Lung (tissue), 17 donors: ENCODE measurements at places on chromosomes 12 and 14. TPM values are rescaled to one million over a fixed set of nuclear protein-coding genes. Genes with fewer than 3 reads are reported as not detected.

The CLEC14A gene
- total RNA-seq, result 97.7 TPM

The SERPINA9 gene
- total RNA-seq, result not detected

The AQP2 gene
- total RNA-seq, result not detected

The ARMH4 gene
- 1.8 TPM for total RNA-seq

The SRRM4 gene
- total RNA-seq, result 0.03 TPM

The CCDC77 gene
- 20.6 TPM for total RNA-seq

The GLIPR1L1 gene
- not detected for total RNA-seq

The CYP46A1 gene
- total RNA-seq, result 1.7 TPM

The MSRB3 gene
- 41.4 TPM for total RNA-seq

The KRT77 gene
- not detected for total RNA-seq

The CLIP1 gene
- 93.7 TPM for total RNA-seq

The BHLHE41 gene
- total RNA-seq, result 39.0 TPM

The CLEC12A gene
- total RNA-seq, result 15.0 TPM

The HOXC12 gene
- total RNA-seq, result not detected

The LRRK2 gene
- total RNA-seq, result 276 TPM

The PRH2 gene
- total RNA-seq, result not detected

The HOXC5 gene
- total RNA-seq, result 0.26 TPM

The SMCO2 gene
- 0.31 TPM for total RNA-seq

The DBX2 gene
- not detected for total RNA-seq

The C12orf56 gene
- 0.51 TPM for total RNA-seq

The GLI1 gene
- total RNA-seq, result 5.7 TPM

The P2RX7 gene
- total RNA-seq, result 17.1 TPM

The GPR132 gene
- total RNA-seq, result 6.9 TPM

The TCL1B gene
- total RNA-seq, result not detected

The KRT74 gene
- not detected for total RNA-seq

The HAL gene
- total RNA-seq, result 2.3 TPM

The NTN4 gene
- total RNA-seq, result 66.1 TPM

The SSPN gene
- total RNA-seq, result 10.9 TPM

The GNPNAT1 gene
- 18.3 TPM for total RNA-seq

The ANO2 gene
- total RNA-seq, result 5.9 TPM

The CLECL1 gene
- 0.74 TPM for total RNA-seq

The KRT82 gene
- not detected for total RNA-seq

The CRIP1 gene
- total RNA-seq, result 72.8 TPM

The HNF1A gene
- total RNA-seq, result 0.46 TPM

The ABHD12B gene
- total RNA-seq, result not detected

The NANOG gene
- total RNA-seq, result 0.23 TPM

The NEUROD4 gene
- not detected for total RNA-seq

The SLC35F4 gene
- not detected for total RNA-seq

The IFT43 gene
- total RNA-seq, result 43.9 TPM

The OTUB2 gene
- total RNA-seq, result 2.2 TPM

The TSPAN8 gene
- 11.8 TPM for total RNA-seq

The TOMM20L gene
- not detected for total RNA-seq

The ZDHHC22 gene
- not detected for total RNA-seq
